ENCODE measurements at places on chromosomes 4 and X. TPM values are rescaled to one million over a fixed set of nuclear protein-coding genes. Genes with fewer than 3 reads are reported as not detected.

The PTTG2 gene
- not detected for total RNA-seq

The RBM46 gene
- not detected for total RNA-seq

The HTATSF1 gene
- 73.5 TPM for total RNA-seq

The TLR8 gene
- not detected for total RNA-seq

The CXXC4 gene
- 0.57 TPM for total RNA-seq

The MRFAP1L1 gene
- total RNA-seq, result 92.5 TPM

The ALAS2 gene
- not detected for total RNA-seq

The TLR7 gene
- 0.06 TPM for total RNA-seq

The HS3ST1 gene
- not detected for total RNA-seq

The PCDH19 gene
- total RNA-seq, result 0.06 TPM

The MAGEA9B gene
- total RNA-seq, result not detected

The PITX2 gene
- 1.3 TPM for total RNA-seq

The VCX3B gene
- total RNA-seq, result not detected

The MAGED4 gene
- 42.3 TPM for total RNA-seq

The TRIML2 gene
- total RNA-seq, result 0.23 TPM

The TBC1D19 gene
- 49.4 TPM for total RNA-seq

The NDNF gene
- 0.68 TPM for total RNA-seq

The PAGE2B gene
- not detected for total RNA-seq

The NUP54 gene
- 40.7 TPM for total RNA-seq

The C4orf51 gene
- not detected for total RNA-seq

The STOX2 gene
- total RNA-seq, result 3.3 TPM
